ENCODE measurements at places on chromosomes 7 and 10.

- no peak for DNase-seq
These were observed 89.2 kb downstream of the CARD11 start for GRCh38 chr7:2954433-2954853.

DNA sequence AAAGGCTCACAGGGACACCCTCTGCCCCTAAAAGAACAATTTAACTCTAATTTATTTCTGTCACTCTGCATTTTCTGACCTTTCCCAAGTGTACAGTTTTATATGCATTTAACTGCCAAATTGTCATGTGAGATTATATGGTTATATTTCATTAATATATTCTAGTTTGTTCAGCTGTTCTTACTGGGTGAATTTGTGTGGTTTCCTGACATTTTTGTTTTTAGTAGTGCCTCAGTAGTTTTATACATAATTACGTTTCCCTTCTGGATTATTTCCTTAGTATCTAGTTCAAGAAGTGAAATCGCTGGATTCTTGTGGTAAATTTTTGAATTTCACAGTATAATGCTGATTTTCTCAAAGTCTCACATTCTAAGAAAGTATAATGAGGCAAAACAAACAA lies 41.3 kb downstream of the EGFR start:
- no peak for DNase-seq

DNA sequence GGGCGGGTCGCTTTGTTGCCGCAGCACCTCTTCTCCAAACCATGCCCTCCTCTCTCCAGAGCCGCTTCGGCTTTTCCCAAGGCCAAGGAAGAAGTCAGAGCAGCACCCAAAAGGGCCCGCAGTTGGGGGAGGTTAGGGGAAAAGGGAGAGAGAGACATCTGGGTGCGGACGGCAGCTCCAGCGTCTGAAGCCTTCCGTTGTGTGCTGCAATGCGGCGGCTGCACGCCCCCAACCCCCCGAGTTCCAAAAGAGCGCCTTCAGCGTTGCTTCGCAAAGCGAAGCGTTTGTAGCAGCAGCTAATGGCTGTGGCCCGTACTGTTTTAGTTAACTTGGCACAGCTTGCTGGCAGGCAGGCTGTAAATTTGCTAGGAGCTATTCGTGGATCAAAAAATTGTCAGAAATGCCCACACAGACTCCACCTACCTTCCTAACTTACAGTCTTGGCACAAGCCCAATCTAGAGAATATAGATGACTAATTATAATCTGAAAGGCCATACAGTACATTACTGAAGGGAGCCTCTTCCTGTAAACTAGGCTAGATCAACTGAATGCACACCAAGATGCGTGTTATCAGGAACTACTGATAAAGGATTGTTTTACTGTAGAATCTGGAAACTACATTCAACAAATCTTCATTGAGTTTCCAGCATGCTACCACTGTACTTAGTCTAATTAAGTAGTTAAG lies 1.1 kb upstream of the KBTBD2 start:
- peak; percentile 67 for DNase-seq

GRCh38 chr7:54827734-54828133 lies 68.7 kb upstream of the SEC61G start:
- DNase-seq = no peak

All from IMR-90 (cell line).